Hippocampal formation (tissue), 2 donors: ENCODE measurements at places on chromosomes 2 and 18.

GRCh38 chr18:35478520-35479435, 19.0 kb downstream of the INO80C start:
- peak; percentile 7 for DNase-seq

DNA sequence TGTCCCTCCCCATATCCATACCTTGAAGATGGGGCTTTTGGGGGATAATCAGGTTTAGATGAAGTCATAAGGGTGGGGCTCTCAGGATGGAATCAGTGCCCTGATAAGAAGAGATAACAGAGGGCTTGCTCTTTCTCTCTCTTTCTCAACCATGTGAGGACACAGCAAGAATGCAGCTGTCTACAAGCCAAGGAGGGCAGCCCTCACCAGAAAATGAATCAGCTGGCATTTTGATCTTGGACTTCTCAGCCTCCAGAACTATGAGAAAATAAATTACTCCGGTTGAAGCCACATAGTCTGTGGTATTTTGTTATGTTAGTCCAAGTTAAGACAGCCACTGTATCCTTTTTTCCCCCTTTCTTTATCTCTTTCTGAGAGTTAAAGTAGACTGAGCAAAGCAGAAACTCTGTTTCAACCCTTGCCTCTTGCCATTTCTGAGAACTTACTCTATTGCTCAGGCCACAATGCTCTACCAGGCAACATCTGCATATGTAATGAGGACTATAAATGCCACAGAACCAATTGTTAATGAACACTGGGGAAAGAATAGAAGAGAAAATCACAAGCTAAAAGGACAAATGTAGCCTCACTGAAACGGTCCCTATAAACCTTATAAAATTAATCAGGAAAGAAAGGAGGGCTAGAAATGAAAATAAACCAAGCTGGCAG, 56.9 kb downstream of the SRBD1 start:
- no peak for DNase-seq

- no peak for DNase-seq
These were observed 1.9 kb downstream of the NDUFV2 start for GRCh38 chr18:9104244-9104901.

- DNase-seq: no peak
These were observed 193.8 kb downstream of the FAM210A start for GRCh38 chr18:13532406-13533075.

DNA sequence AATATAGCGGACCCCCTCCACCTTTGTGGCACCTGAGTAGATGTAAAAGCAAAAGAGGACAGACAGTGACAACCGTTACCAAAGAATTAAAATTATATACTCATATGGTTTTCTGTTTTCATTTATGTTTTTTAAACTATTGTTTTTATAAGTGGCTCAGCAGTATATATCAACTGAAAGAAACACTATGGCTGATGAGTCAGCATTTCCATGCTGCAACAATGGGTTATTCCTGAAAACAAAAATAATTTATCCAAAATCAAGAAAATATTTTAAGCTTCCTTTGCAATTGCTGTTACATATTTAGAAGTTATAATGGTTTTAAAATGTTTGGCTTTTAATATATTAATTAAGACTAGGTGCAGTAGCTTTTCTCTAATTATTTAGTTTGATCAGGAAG, 17.7 kb downstream of the MRPS9 start:
- DNase-seq: no peak

DNA sequence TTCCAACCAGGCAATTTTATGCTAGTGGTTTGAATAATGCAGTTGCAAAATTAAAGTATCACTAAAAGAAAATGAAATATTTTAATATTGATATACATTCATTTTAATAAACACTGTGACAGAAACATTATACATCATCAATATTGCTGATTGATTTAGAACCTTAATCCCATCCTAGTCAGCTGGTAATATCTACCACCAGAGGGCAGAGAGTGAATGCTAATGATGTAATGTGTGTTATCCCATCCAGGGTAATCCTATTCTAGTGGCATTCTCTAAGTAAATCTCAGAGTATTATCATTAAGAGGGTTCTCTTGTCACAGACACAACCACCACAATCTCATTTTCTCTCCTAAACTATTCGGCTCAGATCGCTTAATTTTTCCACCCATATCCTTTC, 477.4 kb downstream of the CPS1 start:
- no peak for DNase-seq

- no peak for DNase-seq
These were observed 1.1 kb upstream of the TMEM185B start for GRCh38 chr2:120224256-120224655.

- DNase-seq: no peak
These were observed 1.9 kb downstream of the PSMA8 start for GRCh38 chr18:26135548-26135947.

GRCh38 chr2:25219621-25220020, 51.2 kb upstream of the POMC start:
- DNase-seq: no peak

DNA sequence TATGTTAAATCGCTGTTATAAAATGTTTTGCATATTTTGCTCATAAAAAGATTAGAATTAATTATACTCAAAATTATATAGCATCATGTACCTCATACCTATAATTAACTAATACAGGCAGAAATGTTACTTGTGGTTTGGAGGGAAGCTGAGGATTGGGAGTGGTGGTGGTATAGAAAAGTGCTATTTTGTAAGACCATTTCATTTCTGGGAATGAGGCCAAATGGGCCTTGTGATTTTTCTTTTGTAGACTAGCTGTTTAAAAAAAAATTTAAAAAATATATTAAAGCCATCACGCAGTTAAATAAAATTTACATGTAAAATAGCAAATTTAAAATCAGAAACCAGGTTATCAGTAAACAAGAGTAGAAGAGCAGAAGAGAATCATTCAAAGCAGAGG, 560.8 kb upstream of the FAM98A start:
- no peak for DNase-seq

- DNase-seq: no peak
These were observed 54.4 kb downstream of the USP14 start for GRCh38 chr18:212780-213179.

GRCh38 chr2:54321047-54321446, 65.0 kb upstream of the TSPYL6 start:
- no peak for DNase-seq

GRCh38 chr18:41948544-41949110, 6.4 kb upstream of the PIK3C3 start:
- DNase-seq: no peak

DNA sequence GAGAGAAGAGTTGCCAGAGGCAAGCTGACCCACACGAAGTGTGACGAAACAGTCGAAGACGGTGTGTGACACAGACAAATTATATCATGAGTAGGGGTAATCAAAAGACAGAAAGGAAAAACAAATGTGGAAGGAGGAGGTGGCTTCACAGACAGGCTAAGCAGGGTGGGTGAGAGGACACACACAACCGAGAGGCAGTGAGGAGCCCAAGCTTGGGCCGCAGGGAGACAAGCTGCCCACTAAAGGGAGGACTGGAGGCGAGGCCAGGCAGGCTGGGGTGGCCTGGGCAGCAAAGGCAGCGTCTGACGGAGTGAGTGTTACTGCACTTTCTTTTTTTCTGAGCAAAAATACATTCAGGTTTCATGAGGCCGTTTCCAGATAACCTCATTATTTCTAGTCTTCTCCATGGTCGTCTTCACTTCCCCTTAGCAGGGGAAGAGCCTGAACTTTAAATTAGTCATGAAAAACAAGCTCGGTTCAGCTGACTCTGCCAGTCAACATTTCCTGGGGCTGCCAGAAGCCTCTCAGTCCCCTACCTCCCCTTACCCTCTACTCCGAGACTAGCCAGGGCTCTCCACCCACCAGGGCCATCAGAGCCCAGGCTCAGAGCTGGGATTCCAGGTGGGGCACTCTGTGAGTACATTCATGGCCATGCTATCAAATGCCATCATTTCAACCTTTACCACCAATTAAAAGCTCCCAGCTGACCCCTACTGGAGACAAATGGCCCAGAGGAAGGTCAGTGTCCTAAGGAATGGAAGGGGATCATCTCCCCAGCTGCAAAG, 13.8 kb upstream of the ZFP36L2 start:
- no peak for DNase-seq

DNA sequence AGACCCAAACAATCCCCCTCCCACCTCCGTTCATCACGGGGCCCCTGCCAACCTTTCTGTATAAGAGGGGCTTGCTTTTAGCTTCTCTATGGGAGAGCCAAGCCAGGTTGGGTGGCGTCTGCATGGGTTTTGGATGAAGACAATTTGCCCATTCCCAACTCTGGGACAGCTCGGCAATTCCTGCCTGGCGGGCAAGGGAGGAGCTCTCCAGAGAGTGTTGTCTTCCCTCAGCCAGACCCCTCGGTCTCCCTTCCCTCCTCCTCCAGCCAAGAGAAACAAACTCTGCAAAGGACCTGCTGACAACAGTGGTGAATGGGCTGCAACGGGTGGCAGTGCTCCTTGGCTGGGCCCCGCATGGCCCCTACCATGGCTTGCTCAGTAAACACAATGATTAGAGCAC, 267.2 kb upstream of the HDAC4 start:
- DNase-seq: no peak

GRCh38 chr2:128812183-128812940, 493.7 kb upstream of the HS6ST1 start:
- DNase-seq: peak; percentile 36

- DNase-seq: no peak
These were observed 94.9 kb upstream of the PDE1A start for GRCh38 chr2:182521453-182522404.

DNA sequence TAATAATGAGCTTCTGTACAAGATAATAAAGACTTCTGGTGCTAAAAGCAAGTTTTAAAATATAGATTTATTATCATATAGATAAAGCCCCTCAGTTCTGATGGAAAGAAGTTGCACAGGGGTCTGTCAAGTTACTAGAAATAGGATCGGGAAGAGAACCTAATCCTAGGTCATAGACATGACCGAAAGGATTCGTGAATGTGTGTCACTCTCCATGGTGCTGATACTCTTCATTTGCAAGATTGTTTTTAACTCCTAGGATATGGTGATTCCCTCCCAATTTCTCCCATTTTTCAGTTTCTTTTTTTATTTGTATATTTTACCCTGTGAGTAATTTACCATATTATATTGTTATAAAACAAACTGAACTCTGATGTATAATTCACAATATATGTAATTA, 58.9 kb upstream of the CTNNA2 start:
- no peak for DNase-seq

GRCh38 chr2:241788135-241788534, 11.5 kb downstream of the GAL3ST2 start:
- DNase-seq: no peak

- DNase-seq: no peak
These were observed 21.7 kb downstream of the ZNF638 start for GRCh38 chr2:71353248-71353647.

DNA sequence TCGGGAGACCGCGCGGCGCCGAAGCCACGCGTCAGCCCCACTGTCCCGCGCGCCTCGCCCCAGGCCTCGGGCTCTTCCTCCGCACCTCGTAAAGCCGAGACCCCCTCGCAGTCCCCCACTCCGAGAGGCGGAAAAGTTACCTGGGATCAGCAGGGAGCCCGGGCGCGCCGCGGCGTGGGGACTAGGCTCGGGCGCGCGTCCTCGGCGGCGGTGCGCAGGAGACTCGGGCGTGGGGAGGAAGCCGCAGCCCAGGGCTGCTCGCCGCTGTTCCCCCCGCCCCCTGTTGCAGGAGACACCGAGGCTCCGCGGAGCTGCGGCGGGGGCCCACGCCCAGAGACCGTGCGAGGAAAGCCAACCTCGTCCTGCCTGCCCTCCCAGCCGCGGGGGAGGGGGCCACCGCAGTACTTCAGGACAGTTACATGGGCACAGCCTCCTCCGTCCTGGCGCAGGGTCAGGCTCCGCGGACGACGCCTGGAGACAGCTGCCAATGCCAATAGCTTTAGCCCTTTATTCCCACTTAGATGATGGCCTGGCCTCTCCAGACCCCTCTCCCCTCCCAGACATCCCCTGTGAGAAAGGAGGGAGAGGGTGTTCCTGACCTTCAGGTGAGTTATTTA, at the start of gene EPB41L3:
TSS of gene EPB41L3 (minus strand) at position 225 of the 617 bp plus-strand sequence. CDS start 54,814 bp downstream, outside the sequence.
- DNase-seq: no peak

- DNase-seq: no peak
These were observed 234.3 kb downstream of the CDCA7 start for GRCh38 chr2:173588931-173589369.

DNA sequence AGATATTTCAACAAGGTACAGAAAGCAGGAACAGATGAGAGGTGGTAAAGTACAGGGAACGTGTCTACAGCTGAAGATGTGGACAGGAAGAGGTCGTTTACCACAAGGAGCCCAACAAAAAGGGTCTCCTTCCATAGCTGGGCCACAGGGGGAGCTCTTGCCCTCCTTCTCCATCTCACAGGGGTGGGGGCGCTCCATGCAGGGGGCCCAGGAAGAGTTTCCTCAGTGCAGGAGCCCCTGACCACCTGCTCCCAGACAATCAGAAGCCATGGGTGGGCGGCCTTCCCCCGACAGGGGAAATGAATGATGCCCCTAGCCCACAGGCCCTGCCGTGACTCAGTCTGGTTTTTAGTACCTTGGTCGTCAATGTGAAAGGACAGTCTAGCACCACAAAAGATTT, 163.6 kb upstream of the ZNF516 start:
- DNase-seq: no peak

GRCh38 chr2:73283545-73284295, 558 bp downstream of the FBXO41 start:
- no peak for DNase-seq

DNA sequence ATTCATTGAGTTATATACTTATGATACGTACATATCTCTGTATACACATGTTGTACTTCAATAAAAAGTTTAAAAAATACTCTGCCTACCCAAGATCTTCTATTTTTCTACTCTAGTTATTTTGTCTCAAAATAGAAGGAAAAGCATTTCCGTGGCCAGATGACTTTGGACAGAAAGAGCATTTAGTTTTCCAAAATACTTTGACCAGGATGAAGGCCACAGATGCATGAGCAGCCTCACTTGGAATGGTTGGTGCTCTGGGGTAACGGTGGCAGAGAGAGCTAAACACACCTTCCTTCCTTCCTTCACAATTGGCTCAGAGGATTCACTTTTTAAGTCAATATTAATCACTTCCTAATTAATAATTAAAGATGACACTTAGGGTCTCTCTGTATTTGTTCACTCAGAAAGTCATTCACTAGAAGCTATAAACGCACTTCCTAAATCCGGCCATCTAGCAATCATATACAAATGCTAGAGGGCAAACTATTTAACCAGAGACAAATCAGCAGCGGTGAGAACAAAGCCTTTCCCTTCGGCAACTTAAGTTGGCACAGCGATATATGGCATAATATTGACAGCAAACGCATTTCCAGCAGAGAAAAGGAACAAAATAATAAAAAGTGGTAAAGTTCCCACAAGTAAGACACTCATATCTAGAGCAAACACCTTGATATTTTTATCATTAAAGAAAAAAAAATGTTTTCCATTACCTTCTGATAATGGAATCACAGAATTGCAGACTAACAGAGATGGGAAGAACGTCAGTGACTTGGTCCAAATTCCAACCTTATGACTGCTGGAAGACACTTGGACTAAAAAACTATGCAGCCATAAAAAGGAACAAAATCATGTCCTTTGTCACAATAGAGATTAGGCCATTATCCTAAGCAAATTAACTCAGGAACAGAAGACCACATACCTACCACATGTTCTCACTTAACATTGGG, 55.9 kb upstream of the NARS1 start:
- DNase-seq: no peak
